CD8-positive, alpha-beta memory T cell (primary cell): ENCODE measurements at places on chromosomes 12 and 14. TPM values are rescaled to one million over a fixed set of nuclear protein-coding genes. Genes with fewer than 3 reads are reported as not detected.

DNA sequence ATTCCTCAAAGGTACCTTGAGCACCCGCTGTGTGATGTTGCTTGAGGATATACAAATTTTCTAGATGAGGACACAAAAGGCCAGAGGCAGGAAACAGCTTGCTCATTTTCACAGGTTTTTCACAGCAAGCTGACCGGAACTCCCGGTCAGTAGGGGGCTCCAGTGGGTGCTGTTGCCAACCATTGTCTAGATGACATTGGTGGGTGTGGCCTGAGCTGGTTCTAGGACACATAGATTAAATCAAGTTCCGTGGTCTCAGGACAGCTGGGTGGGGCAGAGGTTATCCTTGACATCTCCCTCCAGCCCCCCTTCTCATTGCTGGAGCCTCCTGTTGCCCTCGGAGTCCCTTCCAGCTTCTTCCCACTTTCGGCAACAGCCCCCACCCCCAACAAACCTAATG, 153.6 kb upstream of the FKBP4 start:
- no peak for DNase-seq

GRCh38 chr12:15472036-15472435, 149.7 kb downstream of the PTPRO start:
- no peak for DNase-seq

LRP1-AS gene
- not detected for polyA plus RNA-seq

DNA sequence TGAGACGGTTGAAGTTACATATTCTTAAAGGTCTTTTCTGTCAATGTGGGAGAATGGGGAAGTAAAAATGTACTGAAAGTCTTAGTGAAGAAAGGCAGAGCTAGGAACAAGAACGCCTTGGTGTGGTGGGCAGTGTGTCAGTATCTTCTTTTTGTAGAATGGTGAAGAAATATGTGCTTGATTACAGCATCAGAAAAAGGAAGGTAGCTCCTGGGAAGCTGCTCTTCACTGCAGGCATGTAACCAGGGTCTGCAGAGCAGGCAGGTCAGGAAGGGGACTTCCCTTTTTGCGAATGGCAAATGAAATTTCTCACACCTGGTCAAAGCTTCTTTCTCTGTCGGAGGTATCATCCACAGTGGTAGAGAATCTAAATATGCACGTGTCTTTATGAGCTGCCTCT, 226.2 kb downstream of the ADAMTS20 start:
- DNase-seq, result no peak

DNA sequence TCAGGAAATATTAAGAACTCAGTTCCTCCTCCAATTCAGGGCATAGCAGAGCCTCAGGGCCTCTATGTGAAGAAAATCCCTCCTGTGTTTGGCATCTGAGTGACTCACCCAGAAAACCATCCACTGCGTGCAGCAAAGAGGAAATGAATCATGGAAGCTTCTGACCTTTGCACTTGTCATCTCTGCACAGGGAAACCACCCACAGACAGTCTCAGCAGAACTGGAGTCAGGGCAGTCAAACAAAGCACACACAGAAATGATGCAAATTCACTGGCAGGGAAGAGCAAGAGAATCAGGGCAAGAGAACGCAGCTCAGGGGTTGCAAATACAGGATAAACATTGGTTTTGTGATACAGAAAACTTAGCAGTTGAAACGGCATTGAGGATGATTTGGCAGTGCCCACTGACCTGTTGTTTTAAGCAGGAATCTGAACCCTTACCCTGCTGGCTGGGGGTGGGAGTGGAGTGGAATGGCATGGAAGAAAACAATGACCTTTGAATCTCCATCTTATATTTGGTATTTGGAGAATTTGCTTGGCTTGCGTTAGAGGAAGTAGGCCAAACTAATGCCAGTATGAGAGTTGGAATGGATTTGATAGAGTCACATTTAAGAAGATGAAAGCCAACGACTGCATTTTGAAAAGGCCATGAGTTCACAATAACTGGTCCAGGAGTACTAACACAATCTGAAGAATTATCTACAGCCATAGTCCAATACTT, 53.5 kb downstream of the PHLDA1 start:
- DNase-seq, result peak; percentile 38

DNA sequence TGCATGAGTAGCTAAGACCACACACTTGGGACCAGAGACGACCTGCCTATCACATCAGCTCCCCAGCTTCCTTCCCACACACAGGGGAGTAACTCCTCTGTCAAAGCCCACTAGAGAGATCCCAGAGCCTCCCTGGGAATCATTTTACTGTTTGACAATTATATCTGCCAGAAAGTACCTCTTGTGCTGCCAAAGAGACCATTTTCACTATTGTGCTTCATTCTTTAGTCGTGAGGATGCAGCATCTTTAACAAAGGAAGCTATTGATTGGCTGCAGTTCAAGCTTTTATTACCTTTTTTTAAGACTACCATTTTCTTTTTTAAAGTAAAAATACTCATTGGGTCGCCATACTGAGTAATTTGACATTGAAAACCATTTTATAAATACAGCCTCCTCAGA, 194.5 kb upstream of the RGS6 start:
- DNase-seq, result no peak

DNA sequence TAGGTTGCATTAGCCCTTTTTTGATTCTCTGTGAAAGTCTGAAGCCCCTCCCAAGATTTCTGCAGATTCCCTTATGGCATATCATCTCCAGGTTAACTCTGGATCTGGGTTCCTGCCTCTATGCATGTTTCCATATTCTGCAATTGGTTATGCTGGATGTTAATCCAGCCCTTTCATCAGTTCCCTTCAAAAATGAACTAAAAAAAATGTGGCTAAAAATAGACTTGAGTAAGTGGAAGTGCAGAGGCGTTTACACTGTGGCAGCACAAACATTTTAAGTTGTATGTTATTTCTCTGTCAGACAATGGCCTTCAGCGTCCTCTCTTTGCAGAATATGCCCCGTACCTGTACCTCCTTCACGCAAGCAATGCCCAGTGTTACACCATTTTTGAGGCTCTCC, 11.4 kb downstream of the MGST1 start:
- no peak for DNase-seq

DNA sequence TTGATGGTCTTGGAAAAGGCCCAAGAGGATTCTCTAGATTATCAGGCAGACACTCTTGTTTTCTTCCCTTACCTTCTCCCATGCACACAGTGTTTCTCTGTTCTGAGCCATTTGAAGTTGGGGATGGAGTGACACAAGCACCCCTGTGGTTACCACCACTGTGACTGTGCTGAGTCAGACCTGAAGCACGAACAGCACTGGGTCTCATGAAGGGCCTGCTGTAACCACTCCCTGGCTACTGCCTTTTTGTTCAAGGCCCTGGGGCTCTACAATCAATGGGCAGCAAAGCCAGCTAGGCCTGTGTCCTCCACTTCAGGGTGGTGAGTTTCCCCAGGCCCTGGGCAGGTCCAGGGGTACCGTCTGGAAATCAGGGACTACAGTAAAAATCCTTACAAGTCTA, 65.5 kb downstream of the TSPAN8 start:
- no peak for DNase-seq

SMIM41 gene
- not detected for polyA plus RNA-seq

DNA sequence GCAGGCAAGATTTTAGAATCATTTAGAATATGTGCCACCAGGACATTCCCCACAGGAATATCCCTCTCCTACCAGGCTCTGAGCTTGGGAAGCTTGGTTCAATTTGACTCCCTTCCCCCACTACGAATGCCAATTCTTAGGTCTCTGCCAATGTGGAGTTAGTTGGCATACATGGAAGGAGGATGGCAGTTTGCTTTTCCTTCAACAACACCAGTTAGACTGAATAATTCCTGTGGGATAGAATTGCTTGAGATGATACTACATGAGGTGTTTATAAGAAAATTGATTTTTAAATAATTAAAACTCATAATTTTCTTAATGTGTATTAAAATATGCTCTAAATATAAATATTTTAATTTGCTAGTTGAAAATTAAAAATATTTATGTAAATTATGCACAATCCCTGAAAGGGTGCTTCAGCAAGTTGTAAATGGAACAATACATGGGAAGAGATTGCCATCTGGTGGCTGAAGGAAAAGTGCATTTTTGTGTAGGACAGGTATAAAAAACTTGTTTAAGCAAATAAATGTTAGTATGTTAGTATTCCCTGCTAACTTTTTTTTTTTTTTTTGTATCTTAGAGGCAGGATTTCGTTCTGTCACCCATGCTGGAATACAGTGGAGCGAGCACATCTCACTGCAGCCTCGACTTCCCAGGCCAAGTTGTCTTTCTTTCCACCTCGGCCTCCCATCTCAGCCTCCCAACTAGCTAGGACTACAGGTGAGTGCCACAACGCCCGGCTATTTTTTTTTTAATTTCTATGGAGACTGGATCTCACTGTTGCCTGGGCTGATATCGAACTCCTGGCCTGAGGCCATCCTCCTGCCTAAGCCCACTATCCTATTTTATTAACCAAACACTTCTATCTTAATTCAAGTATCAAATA, 25.8 kb upstream of the STRAP start:
- DNase-seq, result no peak

- DNase-seq, result no peak
These were observed 5.6 kb upstream of the NFATC4 start for GRCh38 chr14:24362241-24362960.

NTF3 gene
- not detected for polyA plus RNA-seq

GRIP1 gene
- polyA plus RNA-seq, result 0.31 TPM

GRCh38 chr12:76020281-76020680, 11.3 kb downstream of the PHLDA1 start:
- peak; percentile 72 for DNase-seq

- DNase-seq, result no peak
These were observed 50.1 kb upstream of the RERGL start for GRCh38 chr12:18139989-18140596.

- no peak for DNase-seq
These were observed 446 bp upstream of the ZNF641 start for GRCh38 chr12:48351022-48351708.

DNA sequence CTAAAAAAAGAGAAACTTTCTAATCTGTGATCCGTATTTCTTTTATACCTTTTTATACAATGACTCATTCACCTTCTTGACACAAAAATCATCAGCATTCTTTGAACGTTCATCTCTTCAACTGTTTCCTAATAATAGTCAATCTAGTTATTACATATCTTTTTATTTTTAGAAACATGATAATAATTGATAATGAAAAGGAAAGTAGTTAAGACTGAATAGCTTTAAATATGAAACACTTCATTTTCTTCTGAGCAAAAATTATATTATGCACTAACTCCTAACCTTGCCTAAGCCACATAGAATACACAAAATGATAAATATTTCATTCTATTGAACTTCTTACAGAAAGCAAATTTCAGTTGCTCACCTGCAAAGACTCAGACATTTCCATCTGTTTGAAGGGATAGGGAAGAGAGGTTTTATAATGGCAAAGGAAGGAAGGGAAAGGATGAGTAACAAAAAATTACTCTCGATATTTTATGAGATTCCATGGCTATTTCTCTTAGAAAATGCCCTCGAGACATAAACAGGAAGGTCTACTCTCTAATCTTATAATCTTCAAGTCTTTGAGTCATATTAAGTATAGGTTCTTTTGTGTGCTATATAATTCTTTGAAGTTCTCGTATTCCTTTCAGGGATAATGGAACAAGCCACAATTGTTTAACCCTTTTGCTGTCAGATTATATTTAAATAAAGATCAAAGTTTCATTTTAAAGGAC, 7.5 kb upstream of the KLHL42 start:
- no peak for DNase-seq
